Stimulated activated CD4-positive, alpha-beta T cell treated with anti-CD3 and anti-CD28 coated beads, Interleukin-1b, Interleukin-23, amount 100 ng/mL, for 24 hours (primary cell): ENCODE measurements at places on chromosomes 1 and 21.

GRCh38 chr1:21251773-21252471, 38.3 kb downstream of the ECE1 start:
- DNase-seq = peak; percentile 15

GRCh38 chr21:44485254-44485793, 30.0 kb downstream of the LRRC3 start:
- no peak for DNase-seq

- no peak for DNase-seq
Observed at GRCh38 chr1:8077602-8078001, 51.5 kb upstream of the ERRFI1 start.

- peak; percentile 8 for DNase-seq
Observed at GRCh38 chr1:22930240-22930912, 42.3 kb downstream of the LACTBL1 start.

GRCh38 chr1:67726224-67726623, 41.2 kb downstream of the GADD45A start:
- DNase-seq = no peak

GRCh38 chr1:85245891-85246290, 13.6 kb downstream of the C1orf52 start:
- no peak for DNase-seq

- DNase-seq = no peak
Observed at GRCh38 chr1:145997016-145997717, 788 bp upstream of the TXNIP start.

- no peak for DNase-seq
Observed at GRCh38 chr1:30645807-30646206, 77.6 kb downstream of the MATN1 start.

DNA sequence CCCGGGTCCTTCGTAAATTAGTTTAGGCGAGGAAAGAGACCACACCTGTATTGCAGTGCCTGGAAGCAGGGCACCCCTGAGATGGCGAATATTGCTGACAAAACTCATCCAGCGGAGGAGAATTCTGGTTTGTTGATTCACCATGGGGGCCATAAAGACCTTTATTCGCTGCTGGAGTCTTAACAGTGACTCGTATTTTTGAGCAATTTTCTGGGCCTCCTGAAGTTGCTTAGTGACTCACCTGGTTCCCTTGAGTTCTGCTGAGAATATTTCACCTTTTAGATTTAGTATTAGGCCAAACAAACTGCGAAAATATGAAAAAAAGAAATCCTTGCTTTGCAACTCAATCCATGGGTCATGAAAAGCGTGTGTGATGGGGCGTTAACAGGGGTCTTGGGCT, 20.6 kb upstream of the H6PD start:
- DNase-seq = no peak

GRCh38 chr1:172357753-172358385, 62.6 kb upstream of the C1orf105 start:
- no peak for DNase-seq

DNA sequence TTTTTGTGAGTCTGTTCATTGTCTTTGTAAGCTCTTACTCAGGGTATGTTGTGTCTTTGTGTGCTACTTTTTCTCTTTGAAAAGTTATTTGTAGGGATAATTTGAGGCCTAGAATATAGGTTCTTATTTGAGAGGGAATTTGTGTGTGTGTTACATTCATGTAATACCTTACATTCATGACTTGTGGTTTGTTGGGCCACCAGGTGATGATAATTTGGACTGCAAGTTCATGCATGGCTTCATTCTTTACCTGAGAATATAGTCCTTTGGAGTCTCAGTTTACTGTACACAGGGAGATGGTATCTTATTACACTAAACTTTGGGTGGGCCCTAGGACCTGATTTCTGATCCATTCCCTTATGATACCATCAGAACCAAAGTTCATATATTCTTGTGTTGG, 51.8 kb upstream of the FASLG start:
- DNase-seq = no peak

GRCh38 chr1:28518745-28519341, 13.0 kb downstream of the RCC1 start:
- DNase-seq = peak; percentile 32

DNA sequence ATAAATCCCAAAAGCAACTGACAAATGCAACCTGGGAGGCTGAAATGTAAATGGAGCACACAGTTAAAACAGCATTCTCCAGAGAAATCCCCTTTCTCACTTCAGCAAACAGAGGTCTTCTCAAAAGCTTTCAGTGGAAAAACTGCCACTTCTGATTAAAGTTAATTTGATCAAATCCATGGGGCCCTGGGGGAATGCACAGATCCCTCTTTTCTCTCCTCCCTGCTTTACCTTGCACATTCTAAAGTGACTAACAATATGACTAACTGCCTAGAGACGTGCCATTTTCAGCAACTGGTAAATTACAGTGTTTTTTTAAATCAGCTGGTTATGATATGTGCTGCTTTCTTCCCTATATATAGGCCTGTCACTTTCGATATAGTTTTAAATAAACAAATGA, 142.5 kb downstream of the RERE start:
- no peak for DNase-seq

DNA sequence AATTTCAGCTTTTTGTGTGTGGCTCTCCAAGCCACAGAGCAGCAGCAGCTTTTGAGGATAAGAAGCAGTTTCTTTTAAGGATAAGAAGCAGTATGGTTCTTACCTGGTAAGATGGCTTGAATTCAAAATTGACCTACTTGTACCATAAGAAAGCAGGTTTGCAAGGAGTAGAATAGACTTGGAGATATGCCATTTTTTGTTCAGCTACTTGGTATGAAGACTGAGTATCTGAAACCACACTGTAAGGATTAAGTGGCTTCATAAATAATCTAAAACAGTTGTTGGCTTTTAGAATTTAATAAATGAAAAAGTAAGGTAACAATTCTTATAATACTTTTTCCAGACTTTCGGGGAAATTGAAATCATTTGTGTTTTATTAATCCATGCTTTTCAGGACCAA, 74.2 kb downstream of the ATF6 start:
- no peak for DNase-seq

DNA sequence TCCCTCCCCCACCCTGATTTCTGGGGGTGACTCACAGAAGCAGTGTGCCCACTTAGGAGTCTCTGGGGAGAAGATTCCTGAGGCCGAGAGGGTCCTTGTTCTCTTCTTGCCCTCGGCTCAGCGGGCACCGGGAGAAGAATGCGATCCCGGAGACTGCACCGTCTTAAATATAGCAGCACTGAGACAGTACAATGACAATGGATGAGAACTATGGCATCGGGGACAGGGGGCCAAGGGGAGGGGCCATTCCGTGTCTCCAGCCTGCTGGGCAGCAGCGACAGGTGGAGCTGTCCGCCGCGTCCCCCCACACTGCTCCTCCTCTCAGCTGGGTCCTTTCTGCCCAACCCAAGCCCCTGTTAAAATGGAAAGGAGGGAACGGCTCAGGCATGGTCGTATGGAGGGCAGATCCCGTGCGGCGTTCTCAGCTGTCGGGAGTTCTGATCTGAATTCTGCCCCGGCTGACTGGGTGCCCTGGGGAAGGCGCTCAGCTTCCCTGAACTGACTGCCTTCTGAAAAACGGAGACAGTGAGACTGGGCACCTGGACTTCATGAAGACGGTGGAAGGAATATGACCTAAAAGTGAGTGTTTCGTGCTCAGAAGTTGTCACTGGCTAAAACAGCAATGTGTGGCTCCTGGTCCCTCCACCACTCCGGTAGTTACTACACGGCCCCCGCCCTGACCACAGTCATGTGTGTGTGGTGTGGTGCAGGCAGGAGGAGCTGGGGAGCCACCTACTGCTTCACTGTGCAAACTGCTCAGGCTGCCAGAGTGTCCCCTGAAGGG, at the start of gene MYOM3:
Gene MYOM3 (minus strand): TSS at position 140 of the 784 bp plus-strand sequence. CDS start 3,499 bp downstream, outside the sequence.
- peak; percentile 15 for DNase-seq

DNA sequence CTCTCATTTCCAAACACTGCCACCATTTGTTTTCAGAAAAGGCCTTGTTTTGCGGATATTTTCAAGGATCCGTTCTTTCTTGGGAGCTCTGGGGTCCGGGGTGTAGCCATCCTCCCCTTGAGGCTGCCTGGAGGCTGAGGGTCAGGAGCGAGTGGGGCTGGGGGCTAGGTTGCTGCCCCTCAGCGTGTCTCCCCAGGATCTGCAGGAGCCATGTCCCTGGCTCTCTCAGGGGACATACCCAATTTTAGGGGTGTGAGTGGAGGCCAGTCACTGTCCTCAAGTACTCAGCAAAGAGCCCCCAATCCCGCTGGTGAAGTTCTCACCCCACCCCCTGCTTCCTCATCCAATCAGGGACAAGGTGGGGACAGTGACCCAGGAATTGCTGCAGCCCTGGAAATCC, 15.0 kb upstream of the PRDM16 start:
- DNase-seq = no peak

- no peak for DNase-seq
Observed at GRCh38 chr1:23020706-23021405, 1.6 kb downstream of the KDM1A start.

DNA sequence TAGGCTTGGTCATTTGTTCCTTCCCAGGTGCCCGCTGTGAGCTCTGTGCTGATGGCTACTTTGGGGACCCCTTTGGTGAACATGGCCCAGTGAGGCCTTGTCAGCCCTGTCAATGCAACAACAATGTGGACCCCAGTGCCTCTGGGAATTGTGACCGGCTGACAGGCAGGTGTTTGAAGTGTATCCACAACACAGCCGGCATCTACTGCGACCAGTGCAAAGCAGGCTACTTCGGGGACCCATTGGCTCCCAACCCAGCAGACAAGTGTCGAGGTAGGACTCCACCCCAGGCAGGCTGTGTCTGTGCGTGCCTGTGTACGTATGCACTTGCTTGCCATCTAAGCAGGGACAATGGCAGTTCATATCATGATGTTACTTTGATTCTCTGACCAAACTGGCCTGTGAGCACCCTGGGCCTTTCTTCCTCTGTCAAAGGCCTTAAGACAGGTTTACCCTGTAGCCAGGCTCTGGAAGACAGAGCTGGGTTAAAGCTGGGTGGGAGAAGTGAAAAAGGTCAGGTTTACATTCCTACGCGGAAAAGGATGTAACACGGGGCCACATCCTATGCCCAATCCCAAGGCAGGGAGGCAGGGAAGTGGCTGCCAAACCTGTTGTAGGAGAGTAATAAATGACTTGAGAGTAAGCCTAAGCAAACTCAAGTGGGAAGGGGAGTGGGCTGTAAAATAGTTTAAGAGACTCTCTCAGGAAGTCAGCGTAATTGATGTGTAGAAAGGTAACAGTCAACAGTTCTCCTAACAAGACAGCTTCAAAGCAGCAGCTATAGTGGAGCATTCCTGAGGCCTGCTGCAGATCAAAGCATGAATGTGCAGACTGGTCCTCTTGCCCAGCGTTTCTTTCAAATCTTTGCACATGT, 42.5 kb downstream of the LAMC2 start:
- no peak for DNase-seq

GRCh38 chr1:88376421-88376820, 307.7 kb upstream of the PKN2 start:
- DNase-seq = no peak

- no peak for DNase-seq
Observed at GRCh38 chr1:83619170-83619896, 379.6 kb downstream of the TTLL7 start.

DNA sequence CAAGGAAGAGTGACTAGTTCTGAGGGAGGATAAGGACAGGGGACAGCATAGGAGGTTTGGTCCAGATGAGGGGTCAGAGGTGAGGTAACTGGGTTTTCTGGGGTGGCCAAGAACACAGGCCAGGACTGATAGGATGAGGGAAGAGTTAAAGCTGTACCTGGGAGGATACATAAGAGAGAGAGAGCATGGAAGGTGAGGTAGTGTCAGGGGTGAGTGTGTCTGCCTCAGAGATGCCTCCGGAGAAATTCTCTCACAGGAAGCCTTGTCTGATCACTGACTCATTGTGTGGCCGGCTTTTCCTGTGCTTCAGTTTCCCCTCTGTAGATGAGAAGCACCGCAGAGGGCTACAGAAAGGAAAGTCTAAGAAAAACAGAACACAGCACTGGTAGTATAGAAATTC, 40.2 kb downstream of the FASLG start:
- peak; percentile 29 for DNase-seq

- DNase-seq = no peak
Observed at GRCh38 chr1:209926045-209926444, 12.0 kb upstream of the SYT14 start.

DNA sequence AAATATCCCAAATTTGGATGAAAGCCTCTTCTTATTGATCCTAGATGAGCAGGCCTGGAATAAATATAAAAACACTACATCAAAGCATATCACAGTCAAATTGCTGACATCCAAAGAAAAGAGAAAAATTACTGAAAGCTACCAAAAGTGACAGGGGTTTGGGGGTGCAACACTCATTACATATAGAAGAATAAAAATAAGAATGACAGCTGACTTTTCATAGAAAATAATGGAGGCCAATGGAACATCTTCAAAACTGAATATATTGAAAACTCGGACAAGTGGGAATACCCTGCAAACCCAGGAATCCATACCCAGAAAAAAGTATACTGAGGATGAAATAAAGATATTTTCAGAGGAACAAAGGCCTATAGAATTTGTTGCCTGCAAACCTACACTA, 84.0 kb downstream of the FOXJ3 start:
- no peak for DNase-seq

DNA sequence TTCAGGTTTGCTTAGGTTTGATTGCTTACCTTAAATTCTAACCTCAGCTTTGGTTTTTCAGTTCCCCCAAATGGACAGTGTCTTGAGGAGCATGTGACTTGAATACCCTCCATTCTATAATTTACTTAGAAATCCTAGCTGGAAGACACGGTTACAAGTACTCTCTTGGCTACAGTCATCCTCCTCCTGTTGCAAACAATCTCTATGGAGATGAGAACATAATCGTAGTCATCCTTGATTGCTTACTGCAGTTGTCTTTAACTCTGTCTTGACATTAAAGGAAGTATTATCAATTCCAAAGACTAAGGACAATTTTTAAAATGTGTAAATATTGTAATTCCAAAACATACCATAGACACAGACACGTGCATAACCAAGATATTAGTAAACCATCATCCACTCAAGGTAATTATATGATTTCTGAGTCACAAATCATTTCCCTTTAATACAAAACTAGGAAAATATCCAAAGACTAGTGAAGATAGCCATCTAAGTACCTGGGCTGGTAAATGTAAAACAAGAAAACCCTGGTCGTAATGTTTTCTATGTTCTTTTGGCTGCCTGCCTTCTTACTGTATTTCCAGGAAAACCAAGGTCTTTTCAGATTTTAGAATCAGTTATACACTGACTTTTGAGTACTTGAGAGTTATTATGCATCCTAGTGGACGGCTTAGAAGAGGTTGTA, 149.9 kb downstream of the CHRM3 start:
- no peak for DNase-seq

GRCh38 chr1:232218955-232219865, 410.7 kb downstream of the SIPA1L2 start:
- no peak for DNase-seq

DNA sequence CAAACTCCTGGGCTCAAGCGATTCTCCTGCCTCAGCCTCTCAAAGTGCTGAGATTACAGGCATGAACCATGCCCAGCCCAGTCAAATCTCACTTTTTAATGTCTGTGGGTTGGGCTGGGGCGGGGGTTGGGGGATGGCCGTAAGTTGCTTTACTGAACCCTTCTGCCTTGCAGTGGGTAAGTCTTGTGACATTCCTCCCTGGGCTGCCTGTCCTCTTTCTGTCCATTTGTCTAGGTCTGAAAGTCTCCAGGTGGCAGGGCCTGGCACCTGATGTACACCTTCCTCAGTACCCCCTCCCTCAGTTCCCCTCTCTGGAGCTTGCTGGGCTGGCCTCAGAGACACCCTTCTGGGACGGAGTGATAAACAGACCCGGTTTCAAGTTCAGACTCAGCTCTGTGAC, 13.3 kb downstream of the ZNF362 start:
- DNase-seq = no peak
